Muscle of leg (tissue), 16 donors: ENCODE measurements at places on chromosomes 12 and 14. TPM values are rescaled to one million over a fixed set of nuclear protein-coding genes. Genes with fewer than 3 reads are reported as not detected.

- no peak for DNase-seq
Measured at GRCh38 chr12:75432924-75433323, 42.0 kb downstream of the GLIPR1L2 start.

GRCh38 chr12:80187660-80188090 lies 88.3 kb downstream of the OTOGL start:
- DNase-seq = peak; percentile 84

- DNase-seq = no peak
Measured at GRCh38 chr14:63638493-63638892, 3.2 kb downstream of the WDR89 start.

Gene ARHGEF25
- 32.3 TPM for total RNA-seq

DNA sequence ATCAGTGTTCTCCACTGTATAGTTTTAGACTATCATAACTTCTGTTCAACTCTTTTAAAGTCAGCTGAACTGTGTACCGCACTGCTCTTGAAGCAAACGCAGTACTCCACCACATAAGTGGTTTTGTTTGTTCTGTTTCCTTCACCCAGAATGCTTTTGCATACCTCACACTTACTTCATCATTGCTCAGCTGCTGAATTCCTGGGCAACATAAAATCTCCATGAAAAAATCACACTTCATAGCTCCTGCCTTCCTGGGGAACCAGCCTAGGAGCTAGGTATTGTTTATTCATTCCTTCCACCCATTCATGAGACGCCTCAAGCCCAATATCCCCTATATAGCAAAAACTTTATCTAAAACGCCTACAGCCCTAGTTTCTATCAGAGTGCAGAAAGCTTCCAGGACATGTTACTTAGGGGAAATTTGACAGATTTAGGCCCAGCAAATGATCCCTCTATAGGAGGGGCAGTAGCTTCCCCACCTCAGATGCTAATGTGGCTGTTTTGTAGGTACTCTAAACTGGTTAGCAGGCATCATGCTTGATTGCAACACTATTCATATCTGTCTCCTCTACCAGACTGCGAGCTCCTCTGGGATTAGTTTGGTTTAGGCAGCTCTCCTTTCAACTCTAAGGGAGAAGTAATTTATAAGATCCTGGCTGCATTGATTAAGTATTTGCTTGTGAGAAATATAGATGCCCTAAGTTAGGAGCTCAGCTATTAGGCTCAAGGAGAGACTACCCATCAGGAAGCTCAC lies 44.5 kb downstream of the LRRC9 start:
- DNase-seq = no peak

Gene PRB2
- total RNA-seq = not detected

DNA sequence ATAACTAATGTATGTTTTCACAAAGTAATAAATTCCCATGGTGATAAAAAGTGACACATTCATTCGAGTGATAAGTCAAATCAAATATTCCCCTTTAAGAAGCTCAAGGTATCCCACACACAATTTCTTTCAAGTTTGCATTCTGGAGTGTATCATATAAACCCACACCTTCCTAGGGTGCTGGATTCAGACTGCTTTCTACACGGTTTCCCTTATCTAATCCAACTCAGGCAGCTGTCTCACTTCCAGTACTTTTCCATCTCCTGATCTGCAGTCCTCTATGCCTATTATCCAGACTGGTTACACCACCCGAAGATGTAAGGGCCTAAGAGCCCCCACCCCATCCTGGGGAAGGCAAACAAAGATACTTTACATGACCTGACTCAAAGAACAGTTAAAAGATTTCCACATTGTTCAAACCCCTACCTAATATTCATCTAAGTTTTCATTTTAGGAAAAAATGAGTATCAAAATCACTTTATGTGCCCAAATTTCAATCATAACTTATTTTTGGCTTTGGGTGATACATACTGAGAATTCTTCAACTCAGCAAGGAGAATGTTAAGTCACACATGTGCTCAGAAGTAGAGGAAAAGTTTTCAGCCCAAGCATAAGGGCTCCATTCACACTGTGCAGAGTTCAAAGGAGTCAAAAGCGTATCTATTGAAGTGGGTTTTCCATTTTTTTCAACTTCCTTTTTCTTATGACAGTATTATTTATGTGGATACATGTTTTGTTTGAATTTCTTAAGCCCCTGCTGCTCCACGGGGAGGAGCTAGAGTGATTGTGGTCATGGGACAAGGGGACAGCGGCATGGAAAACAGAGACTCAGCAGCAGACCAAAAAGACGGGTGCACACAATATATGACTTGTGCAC lies 41.8 kb downstream of the CORO1C start:
- peak; percentile 83 for DNase-seq

DNA sequence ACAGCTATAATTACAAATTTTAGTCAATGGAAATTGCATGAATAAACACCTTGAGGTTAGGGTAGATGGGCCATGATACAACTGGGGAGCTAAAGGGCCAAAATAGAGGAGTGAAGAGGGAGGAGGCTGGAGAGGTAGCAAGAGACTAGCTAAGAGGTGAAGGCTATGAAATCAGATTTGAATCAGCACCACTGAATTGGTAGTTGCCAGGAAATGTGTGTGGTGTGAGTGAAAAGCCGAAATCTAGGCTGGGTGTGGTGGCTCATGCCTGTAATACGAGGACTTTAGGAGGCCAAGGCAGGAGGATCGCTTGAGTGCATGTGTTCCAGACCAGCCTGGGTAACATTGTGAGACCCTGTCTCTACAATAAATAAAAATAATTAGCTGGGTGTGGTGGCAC lies 22.7 kb downstream of the YY1 start:
- DNase-seq = no peak
